ENCODE measurements at places on chromosomes 1 and 21. TPM values are rescaled to one million over a fixed set of nuclear protein-coding genes. Genes with fewer than 3 reads are reported as not detected.

ATP6V1G3 gene
- not detected for total RNA-seq

AVPR1B gene
- total RNA-seq = 0.60 TPM

ACTL8 gene
- not detected for total RNA-seq

RNU1-4 gene
- total RNA-seq = 3,957 TPM

LTN1 gene
- total RNA-seq = 29.2 TPM

SPATA45 gene
- total RNA-seq = not detected

C1orf167 gene
- 0.67 TPM for total RNA-seq

VANGL2 gene
- 80.4 TPM for total RNA-seq

OR6K3 gene
- not detected for total RNA-seq

RNU11 gene
- not detected for total RNA-seq

FCRLA gene
- not detected for total RNA-seq

ARTN gene
- 2.0 TPM for total RNA-seq

WDR4 gene
- 22.5 TPM for total RNA-seq

CLDN17 gene
- total RNA-seq = not detected

CCDC185 gene
- total RNA-seq = not detected

FAM78B gene
- total RNA-seq = 3.1 TPM

AADACL4 gene
- 0.24 TPM for total RNA-seq

TPTE gene
- not detected for total RNA-seq

MX2 gene
- 0.69 TPM for total RNA-seq

HSD3B2 gene
- total RNA-seq = not detected

RGS13 gene
- total RNA-seq = not detected

ICOSLG gene
- 0.87 TPM for total RNA-seq

APCS gene
- not detected for total RNA-seq

LHX8 gene
- total RNA-seq = not detected

PKP1 gene
- not detected for total RNA-seq

BTF3L4 gene
- 100 TPM for total RNA-seq

ACOT11 gene
- 2.2 TPM for total RNA-seq

FMO2 gene
- not detected for total RNA-seq

BARHL2 gene
- not detected for total RNA-seq

PGLYRP4 gene
- not detected for total RNA-seq

OR2T29 gene
- total RNA-seq = not detected

HSF2BP gene
- 2.0 TPM for total RNA-seq

All from progenitor cell of endocrine pancreas (in vitro differentiated cells).